ENCODE measurements at places on chromosomes 7 and 10.

GRCh38 chr7:134495546-134495945, 31.8 kb upstream of the AKR1B10 start:
- DNase-seq, result no peak

DNA sequence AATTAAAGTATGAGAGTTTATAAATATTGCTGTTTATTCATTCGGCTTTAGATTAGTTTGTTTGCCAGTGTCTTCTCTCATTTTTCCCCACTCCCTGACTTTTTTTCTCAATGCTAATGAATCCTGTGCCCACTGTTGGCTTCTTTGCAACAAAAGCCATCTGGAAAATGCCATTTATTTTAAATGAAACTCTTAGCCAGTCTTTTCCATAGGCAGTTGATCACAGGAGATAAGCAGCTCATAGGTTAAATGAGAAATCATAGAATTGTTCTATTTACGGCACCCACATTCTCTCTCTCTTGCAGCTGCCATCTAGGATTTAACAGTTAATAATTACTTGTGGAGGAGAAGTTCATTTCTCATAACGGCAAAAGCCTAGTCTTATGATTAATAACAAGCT, 249.3 kb upstream of the POM121L12 start:
- DNase-seq, result no peak

GRCh38 chr10:100653957-100654781, 91.2 kb upstream of the PAX2 start:
- DNase-seq, result no peak

GRCh38 chr10:83302623-83303022, 836.7 kb upstream of the GHITM start:
- no peak for DNase-seq

Data from cortex of kidney (tissue), 1 donor.